ENCODE measurements at places on chromosomes 12 and 14. TPM values are rescaled to one million over a fixed set of nuclear protein-coding genes. Genes with fewer than 3 reads are reported as not detected.

DNA sequence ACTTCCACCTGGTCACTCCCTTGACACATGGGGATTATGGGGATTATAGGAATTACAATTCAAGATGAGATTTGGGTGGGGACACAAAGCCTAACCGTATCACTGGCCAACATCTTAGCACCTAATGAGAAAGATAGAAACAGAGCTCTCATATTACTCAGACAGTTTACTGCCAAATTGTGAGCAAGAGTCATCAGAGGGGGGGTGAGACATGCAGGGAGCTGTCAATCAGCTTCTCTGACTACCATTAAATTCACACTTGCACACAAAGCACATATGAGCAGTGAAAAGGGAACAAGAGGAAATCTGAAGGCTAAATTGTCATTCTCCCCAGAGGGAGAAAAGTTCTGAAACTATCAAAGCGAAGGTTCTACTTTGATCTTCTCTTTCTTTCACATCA is 78.1 kb upstream of the GRIN2B start:
- no peak overlapping the region for H3K27ac ChIP-seq
- DNase-seq = no peak
- no peaks in the 10 kb centered on the region for H3K36me3 ChIP-seq
- H3K4me3 ChIP-seq = no peak overlapping the region

Gene NEUROD4
- total RNA-seq = not detected

Gene RFX4
- not detected for total RNA-seq

- H3K27me3 ChIP-seq = peaks cover 10% of the 10 kb centered on the region
- no peaks in the 10 kb centered on the region for H3K4me1 ChIP-seq
Measured at GRCh38 chr12:124302241-124302806, 7.4 kb downstream of the RFLNA start.
